Activated CD4-positive, alpha-beta T cell treated with anti-CD3 and anti-CD28 coated beads, Interleukin-2, amount 10 ng/mL, durations not matched to agents 7 days and 5 days (primary cell): ENCODE measurements at places on chromosomes 4 and X. TPM values are rescaled to one million over a fixed set of nuclear protein-coding genes. Genes with fewer than 3 reads are reported as not detected.

CENPVL2 gene
- total RNA-seq = not detected

TSPAN6 gene
- total RNA-seq = not detected

DNA sequence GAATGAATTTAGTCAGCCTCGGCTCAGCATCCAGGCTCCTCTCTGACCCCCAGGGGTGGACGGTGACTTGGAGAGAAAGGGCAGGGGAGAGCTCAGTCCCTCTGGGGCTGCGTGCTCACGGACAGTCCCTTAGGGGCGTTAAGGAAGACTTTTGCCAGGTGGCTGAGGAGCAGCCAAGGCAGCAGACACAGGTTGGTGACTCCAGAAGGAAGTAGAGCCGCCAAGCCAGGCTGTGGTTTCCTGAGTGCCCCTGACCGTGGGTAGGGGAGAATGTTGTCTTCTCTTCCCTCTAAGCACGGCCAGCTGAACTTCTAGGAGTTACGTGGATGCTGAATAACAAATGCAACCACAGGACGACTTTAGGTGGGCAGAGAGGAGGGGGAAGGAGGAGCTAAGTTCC, 91.0 kb upstream of the MTM1 start:
- H3K4me3 ChIP-seq = no peak overlapping the region
- H3K27ac ChIP-seq = peak overlapping the region; percentile 92
- H3K36me3 ChIP-seq = peaks cover 6% of the 10 kb centered on the region
- DNase-seq = no peak
- H3K4me1 ChIP-seq = peaks cover 63% of the 10 kb centered on the region

DNA sequence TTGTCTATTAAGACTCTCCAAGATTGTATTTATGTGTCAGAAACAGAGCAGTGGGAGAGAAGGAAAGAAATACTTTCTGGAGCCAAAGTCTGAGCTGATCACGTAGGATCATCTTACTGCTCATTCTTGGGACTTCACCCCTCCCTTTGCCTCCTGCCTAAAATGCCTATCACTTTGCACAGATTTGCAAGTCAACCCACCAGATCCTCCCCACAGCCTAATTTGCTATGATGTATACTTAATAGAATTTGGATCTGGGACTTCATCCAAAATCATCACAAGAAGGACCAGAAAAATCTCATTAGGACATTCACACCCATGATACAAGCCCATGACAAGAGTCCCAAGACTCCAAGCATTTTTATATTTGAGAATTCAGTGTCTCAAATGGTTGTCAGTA, 290.2 kb downstream of the FBXW7 start:
- peaks cover 5% of the 10 kb centered on the region for H3K36me3 ChIP-seq
- no peak overlapping the region for H3K4me3 ChIP-seq
- H3K27ac ChIP-seq = no peak overlapping the region
- H3K27me3 ChIP-seq = no peaks in the 10 kb centered on the region
- DNase-seq = no peak

DNA sequence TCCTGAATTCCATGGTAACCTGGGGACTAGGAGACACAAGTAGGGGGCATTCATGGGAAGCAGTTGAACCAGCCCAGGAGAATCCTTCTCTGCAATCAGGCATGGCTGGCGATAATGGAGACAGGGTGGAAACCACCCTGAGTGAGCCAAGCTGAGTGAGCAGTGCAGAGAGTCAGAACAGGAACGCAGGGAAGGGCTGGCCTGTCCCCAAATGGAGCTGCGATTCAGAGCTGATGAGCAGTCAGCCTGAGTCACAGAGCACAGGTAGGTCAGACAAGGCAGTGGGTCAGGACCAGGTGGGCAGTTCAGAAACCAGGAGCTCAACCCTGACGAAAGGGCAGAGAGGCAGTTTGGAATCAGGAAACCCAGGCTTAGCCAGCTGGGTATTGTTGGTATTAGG, 129.0 kb downstream of the BTC start:
- no peak for DNase-seq
- H3K4me1 ChIP-seq = no peaks in the 10 kb centered on the region
- H3K27ac ChIP-seq = no peak overlapping the region
- no peaks in the 10 kb centered on the region for H3K36me3 ChIP-seq

DNA sequence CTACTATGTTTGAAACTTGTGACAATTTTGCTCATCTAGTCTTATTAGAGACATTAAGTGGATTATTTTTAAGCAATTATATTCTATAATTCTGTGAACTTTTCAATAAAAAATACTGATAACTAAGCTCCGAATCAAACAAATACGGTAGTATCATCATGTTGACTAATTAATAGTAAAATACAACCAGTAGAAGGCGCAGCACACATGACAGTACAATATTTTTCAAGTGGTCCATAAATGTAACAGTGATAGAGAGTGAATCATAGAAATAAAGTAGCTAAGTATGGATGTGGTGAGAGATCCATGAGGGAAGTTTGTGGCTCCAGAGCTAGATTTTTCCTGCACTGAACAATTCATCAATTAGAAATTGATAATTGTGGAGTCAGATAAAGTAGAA, 666.2 kb downstream of the KCTD8 start:
- no peak overlapping the region for H3K4me3 ChIP-seq
- no peaks in the 10 kb centered on the region for H3K36me3 ChIP-seq
- H3K27ac ChIP-seq = no peak overlapping the region
- no peaks in the 10 kb centered on the region for H3K4me1 ChIP-seq
- no peaks in the 10 kb centered on the region for H3K27me3 ChIP-seq
- DNase-seq = no peak

DNA sequence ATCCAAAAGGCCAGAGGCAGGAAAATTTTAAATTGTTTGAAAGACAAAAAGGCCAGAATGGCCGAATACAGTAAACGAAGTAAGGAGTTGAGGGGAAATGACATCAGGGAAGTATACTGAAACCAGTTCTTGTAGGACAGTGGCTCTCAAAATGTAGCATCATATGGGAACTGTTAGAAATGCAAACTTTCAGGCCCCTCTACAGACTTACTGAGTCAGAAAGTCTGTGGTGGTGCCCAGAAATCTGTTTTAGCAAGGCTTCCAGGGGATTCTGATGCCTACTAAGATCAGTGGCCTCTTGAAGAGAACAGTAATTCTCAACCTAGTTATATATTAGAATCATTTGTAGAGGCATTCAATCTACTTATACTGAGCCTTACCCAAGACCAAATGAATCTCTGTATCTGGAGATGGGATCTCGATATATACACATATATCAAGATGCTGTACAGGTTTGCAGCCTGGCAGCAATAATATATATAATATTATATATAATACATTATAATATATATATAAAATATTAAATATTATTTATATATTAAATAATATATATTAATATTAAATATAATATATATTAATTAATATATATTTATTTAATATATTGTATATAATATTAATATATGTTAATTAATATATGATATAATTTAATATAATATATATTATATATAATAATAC, 39.7 kb downstream of the ADAMTS3 start:
- H3K4me3 ChIP-seq = no peak overlapping the region
- no peaks in the 10 kb centered on the region for H3K36me3 ChIP-seq
- DNase-seq = no peak
- no peak overlapping the region for H3K27ac ChIP-seq
- H3K27me3 ChIP-seq = no peaks in the 10 kb centered on the region
- H3K4me1 ChIP-seq = no peaks in the 10 kb centered on the region

DNA sequence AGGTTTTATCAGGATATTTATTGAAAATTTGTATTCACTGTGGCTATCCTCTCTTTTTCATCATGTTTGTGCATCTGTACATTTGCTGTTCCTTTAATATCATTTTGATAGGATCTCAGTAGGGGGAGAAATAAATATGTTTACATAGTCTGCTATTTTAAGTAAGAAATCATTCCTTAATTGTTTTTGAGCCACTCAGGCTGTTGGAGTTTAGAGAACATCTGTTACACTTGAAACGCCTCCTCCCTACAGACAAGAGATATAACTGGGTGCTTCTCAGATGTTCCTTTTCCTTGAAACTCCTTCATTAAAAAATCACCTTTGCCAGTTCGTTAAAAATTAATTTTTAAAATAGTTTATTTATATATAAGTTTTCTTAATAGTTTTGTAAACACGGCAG, 59.4 kb downstream of the QRFPR start:
- peaks cover 29% of the 10 kb centered on the region for H3K27me3 ChIP-seq
- no peak overlapping the region for H3K4me3 ChIP-seq
- H3K27ac ChIP-seq = no peak overlapping the region
- H3K4me1 ChIP-seq = no peaks in the 10 kb centered on the region

DNA sequence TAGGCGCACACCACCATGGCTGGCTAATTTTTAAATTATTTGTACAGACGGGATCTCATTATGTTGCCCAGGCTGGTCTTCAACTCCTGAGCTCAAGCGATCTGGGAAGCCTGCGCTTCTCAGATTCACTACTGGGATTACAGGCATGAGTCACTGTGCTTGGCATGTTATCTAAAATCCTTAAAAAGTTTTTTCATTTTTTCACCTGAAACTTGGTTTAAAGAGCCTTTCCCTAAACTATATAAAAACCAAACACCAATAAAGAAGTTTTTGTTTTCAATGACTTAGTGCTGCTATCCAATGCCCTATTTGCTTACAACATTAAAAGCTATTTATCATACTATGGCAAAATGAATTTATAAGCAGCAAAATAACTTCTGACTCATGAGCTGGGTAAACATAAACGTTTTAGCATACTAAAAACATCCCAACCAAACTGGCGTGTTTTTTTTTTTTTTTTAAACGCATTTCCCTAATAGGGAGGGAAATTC, 127.8 kb downstream of the UBE2K start:
- H3K4me1 ChIP-seq = peaks cover 9% of the 10 kb centered on the region
